ENCODE measurements at places on chromosomes 5 and 9.

DNA sequence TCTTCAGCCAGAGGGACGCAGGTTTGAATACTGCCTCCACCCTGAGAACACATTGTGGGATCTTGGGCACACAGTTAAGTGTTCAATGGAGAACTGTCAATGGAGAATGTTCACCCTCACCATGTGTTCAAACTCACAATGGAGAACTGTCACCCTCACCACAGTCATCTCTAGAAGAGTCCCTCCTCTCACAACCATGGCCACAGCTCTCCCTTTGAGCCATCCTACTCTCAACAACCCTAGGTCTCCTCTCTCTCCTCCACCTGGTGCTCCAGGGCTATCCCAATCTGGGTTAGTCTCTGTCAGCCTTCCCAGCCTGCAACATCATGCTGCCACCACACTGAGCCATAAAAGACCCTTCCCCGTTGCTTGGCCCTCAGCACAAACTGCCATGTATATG, 36.3 kb upstream of the HAND1 start:
- DNase-seq = no peak

- no peak for DNase-seq
These were observed 128.4 kb downstream of the SNX18 start for GRCh38 chr5:54645882-54646355.

DNA sequence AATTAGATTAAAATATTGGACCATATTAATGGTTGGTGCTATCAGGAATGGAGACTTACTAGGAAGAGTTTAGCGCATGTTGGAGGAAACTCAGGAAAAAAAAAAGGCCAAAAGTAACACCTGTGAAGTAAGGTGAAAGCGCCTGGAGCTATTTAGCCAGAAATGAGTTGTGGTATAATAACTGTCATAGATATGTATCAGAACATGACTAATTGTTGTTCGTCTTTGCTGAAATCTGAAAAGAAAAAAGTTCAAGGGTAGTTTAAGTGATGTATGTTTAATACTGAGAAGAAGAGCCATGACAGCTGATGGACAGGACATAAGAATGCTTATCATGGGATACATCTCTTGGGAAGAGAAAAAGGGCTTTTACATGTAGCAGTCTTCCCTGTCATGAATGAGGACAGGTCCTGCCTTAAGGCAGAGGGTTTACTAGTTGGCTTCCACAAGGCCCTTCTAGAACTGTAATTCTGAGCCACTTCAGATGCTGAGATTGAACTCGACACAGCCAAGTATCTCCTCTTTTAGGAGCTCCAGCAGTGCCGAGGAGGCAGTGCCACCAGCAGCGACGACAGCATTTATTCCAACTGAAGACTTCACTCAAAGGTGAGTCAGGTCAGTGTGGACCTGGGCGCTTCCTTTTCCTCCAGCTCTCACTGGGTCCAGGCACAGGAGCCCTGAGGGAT, 940 bp upstream of the CAMK4 start:
- no peak for DNase-seq

- DNase-seq = no peak
These were observed 53.7 kb downstream of the SPATA31C2 start for GRCh38 chr9:88084357-88085183.

GRCh38 chr9:91803151-91803940, 146.7 kb downstream of the ROR2 start:
- DNase-seq = no peak

DNA sequence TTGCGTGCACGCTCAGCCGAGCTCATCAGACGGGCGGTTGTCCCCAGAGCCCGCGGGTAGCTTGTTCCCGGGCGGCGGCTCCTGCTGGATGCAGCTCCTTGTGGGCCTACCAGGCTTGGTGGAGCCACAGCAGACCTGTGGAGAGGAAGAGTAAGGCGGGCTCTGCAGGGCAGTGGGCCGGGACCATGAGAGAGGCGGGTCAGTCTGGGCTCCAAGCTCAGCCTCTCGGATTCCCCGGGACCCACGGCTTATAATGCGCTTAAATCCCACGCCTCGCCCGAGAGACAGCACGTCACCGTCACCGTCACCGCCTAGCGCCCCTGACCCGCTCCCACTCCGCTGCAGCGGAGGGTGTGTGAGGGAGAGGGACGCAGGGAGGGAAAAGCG, 1.9 kb upstream of the ANKRD18A start:
- no peak for DNase-seq

GRCh38 chr9:98094316-98094715, 24.7 kb downstream of the TRIM14 start:
- no peak for DNase-seq

DNA sequence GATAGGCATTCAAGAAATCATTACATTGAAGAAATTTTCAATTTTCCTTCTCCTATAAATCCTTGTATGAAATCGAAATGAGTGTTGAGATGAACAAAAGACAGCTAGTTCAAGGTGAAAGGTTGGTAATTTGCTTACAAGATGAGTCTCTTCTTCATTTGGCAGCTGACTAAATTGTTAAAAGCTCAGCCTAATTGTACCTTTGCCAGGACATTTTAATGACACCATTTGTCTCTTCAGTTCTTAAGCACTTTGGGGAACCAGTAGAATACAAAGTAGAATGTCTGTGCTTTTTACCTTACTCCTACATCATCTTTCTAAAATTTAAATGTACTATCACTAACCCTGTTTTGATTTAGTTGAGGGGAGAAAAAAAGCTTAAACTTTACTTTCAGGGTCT, 59.4 kb downstream of the GRAMD2B start:
- no peak for DNase-seq
